Panc1 (cell line): ENCODE measurements at places on chromosomes 12 and 14.

DNA sequence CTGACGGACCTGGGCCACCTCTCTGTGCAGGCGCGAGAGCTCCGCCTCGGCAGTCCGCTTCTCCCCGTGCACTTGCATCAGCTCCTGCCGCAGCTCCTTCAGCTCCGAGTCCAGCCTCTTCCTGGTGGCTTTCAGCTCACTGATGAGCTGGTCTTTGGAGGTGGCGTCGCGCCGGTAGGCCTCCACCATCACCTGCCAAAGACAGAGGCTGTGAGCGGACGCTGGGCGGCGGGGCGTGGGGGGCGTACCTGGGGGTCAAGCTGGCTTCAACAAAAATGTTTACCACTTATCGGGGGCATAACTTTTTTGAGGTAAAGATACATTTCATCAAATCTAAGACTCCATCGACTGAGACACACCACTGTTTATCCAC, 27.5 kb upstream of the ANKLE2 start:
- DNase-seq, result no peak

GRCh38 chr12:130850418-130851021, 11.5 kb upstream of the STX2 start:
- no peak for DNase-seq

DNA sequence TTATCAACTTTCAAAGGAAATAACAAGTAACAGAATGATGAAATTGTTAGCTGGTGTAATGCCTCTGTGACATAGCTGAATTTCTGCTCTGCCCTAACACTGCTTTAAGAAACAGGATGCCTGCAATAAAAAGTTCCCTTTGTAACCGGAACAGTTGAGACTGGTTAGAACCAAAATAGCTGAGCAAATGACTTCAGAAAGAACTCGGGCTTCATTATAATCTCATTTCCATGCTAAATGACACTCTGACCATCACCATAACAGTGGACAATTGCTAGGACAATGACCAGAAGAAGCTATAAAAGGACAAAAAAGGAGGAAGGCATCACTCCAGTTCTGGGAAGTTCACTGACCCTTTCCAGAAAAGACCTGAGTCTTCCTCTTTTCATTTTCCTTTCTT, 23.5 kb upstream of the PYGL start:
- no peak for DNase-seq

GRCh38 chr12:98852181-98852580, 207.1 kb downstream of the APAF1 start:
- DNase-seq, result no peak

DNA sequence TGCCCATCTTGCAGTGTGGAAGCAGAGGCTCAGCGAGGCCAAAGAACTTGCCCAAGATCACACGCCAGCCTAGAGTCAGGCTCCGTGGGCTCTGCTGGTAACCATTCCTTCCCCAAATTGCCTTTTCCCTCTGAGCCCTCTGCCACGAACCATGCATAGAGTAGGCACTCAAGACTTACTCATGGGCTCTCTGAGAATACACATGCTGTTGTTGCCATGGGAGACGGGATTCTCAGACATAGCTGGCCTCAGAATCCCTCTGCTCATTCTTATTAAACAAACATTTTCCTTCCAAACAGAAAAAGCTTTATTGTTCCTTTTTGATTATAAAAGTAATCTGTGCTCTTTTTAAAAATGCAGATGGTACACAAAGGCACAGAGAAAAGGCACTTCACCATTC, 52.5 kb upstream of the WSCD2 start:
- no peak for DNase-seq

DNA sequence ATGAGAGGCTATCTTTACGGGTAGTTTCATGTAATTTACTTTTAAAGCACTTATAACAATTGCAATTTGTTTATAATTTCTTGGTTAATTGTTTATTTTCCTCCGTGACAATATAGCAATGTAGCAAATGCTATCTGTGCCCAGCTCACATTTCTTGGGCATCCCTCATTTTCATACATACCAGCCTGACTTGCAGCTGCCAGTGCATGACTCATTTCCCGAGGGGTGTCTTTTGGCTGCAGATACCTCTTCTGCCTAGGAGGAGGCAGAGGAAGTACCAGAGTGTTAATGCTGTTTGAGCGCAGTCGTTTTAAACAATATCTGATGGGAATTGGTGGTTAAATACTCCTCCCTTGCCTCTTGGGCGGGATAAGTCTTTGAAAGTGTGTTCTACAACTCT, 104.2 kb upstream of the ABCD2 start:
- DNase-seq, result no peak

DNA sequence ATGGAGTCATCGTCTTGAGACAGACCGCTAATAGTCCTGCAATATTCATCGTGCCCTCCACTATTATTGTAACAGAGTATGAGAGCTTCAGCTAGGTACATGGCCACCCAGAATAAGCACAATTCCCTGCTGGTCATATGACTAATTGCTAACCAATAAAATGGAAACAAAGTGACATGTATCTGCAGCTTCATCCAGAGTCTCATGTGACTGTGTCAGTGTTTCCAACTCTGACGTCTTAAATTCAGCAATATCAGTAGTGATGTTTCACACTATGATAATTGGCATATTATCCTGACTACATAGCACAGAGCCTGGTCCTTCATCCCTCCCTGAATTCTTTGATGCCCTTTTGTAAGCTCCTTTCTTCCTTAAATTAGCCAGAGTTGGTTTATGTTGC, 167.4 kb downstream of the RPS29 start:
- no peak for DNase-seq

- no peak for DNase-seq
Observed at GRCh38 chr12:18992336-18992735, 137.2 kb upstream of the PLEKHA5 start.

DNA sequence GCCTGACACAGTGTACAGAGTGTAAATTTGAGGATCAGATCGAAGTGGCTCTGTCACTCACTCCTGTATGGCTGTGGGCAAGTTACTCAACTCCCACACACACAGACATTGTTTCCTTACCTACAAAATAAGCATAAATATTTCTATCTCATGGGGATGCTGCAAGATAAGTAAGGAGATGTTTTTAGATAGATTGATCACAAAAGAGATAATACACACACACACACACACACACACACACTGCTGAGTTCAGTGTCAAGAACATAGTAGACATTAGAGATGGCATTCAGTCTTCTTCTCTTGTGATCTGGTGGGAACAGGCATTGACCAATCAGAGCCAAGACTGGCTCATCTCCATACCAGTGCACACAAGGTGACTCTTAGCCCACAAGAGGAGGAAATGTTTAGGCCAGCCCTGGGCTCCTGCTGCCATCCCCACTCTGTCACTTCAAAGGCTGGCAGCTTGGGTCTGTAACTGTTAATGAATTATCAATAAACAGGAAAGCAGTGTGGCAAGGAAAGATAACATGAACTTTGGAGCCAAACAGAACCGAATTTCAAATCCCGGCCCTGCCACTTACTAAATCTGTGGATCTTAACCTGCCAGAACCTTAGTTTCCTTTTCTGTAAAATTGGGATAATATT, 3.4 kb upstream of the RNASE8 start:
- no peak for DNase-seq

GRCh38 chr12:25472453-25472852, 80.6 kb downstream of the LMNTD1 start:
- DNase-seq, result no peak

DNA sequence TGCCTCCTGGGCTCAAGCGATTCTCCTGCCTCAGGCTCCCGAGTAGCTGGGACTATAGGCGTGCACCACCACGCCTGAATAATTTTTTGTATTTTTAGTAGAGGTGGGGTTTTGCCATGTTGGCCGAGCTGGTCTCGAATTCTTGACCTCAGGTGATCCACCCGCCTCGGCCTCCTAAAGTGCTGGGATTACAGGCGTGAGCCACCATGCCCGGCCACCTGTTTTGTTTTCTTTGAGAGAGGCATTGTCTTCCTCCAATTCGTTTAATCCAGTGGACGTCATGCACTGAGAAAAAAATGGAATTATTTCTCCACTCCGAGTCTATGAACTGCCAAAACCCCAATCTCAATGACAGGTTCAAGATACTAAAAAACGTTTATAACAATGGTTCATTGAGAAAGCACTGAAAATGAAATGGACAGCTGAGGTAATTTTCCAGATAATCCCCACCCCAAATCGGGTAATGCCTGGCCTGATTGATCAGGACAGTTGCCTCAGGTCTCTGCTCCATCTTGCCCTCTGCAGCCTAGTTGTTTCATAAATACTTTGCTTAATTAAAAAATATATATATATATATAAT, 132.7 kb upstream of the PARP11 start:
- DNase-seq, result no peak

DNA sequence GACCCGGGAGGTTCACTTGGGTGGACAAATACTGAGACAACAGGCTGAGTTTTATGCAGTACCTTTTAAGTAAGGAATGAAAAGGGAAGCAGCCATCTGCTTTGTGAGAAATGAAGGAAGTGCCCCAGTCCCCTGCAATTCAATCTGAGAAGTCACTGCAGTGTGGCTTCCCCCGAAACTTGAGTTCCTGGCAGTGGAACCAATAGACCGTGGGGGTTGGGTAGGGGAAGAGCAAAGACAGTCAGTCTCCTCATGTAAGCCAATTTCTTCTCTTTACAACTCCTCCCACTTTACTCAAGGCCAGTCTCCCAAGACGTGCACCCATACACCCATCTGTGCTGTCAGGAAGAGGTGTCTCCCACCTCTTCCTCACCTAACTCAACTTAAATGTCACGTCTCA, 206.5 kb downstream of the BCAT1 start:
- no peak for DNase-seq

DNA sequence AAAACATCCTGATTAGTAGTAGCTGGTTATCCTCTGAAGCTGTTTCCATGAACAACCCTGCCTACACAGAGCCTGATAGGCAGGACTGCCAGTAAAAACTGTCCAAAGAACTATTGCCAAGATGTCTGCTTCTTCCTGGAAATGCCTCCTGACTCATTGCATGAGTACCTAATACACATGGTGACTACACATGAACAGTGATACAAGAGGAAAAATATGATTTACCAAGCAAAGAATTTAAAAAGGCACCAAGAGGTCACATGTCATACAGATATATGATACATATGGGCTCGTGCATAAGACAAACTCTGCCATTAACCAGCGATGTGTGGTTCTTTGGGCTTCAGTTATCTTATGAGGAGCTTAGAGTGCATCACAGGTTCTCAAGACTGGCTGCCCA, 552.3 kb downstream of the SLC16A7 start:
- DNase-seq, result no peak

DNA sequence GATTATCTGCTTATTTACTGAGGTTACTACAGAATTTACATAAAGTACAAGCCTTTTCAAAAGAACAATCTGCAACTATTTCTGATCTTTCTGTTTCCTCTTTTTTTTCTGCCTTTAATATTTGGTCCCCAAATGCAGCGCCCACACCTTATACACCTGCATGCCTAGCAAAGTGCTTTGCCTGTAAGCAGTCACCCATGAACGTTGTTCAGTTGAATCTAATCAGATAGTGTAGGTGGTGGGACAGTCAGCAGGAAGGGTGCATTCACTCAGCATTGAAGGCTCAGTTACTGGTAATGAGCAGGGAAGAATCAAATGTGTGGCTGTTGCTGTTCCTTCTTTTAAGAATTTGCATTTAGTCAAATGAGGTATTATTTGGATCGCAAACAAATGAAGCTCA, 108.4 kb downstream of the GPR135 start:
- DNase-seq, result no peak

- no peak for DNase-seq
Observed at GRCh38 chr12:6827437-6827911, 733 bp upstream of the P3H3 start.

DNA sequence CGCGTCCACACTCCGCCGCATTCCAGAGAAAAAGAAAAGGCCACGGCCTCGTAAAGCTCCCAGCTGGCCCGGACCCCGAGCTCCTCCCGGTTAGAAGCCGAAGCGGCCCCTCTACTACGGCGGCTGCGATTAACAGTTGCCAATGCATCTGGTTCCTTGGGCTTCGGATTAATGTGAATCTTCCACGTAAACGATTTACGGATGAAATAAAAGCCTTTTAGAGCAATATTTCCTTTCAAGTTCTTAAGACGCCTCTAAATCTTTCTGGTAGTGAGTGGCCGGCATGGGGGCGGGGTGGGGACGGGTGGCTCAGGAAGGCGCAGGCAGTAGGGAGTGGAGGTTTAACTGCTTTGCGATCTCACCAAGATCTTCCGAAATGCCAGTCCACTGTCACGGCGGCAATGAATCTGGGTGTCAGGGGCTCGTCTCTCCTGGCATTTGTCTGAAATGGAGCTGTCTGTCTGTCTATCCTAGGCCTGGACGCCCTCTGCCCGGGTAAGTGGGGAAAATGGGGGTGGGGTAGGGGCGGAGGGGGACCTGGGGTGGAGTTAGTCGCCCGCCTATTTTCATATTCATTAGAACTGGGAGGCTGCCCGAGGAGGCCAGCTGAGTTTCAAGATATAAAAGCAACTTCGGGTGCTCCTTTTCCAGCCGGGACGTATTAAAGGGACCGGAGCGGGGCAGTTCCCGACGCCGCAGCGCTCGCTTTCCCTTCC, 413 bp upstream of the ALX1 start:
- DNase-seq, result no peak

- DNase-seq, result no peak
Observed at GRCh38 chr14:103562429-103563225, at the start of the genes BAG5 and COA8. TSS of gene BAG5 (minus strand) at chr14:103562657. CDS start at chr14:103561164, 1,493 bp downstream. TSS of gene COA8 (plus strand) at chr14:103562960. CDS start at chr14:103563002, 42 bp downstream.

- DNase-seq, result no peak
Observed at GRCh38 chr12:131313635-131314034, 359.9 kb downstream of the ADGRD1 start.

DNA sequence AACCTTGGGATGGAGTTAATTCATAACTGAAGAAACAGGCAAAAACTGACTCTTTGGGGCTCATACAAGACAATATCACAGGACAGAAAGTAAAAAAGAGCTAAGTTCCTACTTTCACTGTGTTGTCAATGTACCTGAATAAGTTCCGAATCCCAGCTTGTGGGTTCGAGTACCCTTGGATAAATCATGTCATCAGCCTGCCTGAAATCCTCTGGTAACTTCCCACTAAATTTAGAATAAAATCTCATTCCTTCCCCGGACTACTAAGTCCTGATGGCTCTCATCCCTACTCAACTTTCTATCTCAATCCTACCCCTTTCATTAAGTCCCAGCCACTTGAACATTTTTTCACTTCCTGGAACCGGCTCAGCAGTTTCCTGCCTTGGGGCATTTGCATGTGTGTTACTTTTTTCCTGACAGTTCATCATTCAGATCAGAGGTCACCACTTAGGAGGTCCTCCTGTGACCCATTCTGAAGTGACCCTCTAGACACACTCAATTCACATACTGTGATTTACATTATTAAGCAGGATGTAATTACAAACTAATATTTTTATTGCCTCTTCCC, 12.7 kb downstream of the ERP29 start:
- no peak for DNase-seq

DNA sequence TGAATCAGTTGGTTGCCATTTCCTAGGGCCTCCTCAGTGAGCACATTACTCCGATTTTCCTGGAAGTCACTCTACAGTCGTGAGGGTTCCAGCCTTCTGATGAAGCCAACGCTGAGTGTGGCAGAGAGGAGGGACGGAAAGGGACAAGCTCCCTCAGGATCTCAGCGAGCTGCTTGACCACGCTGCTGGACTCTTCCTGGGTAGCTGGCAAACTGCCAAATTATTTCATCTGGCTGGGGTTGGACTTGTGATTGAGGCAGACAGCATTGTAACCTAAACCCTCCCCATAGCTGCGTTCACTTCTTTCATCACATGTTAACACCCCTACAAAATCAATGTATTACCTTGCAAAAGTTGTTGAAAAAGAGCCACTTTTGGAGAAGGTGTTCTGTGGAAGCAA, 69.6 kb upstream of the CHST11 start:
- DNase-seq, result no peak
